ENCODE measurements at places on chromosomes 2 and 18. TPM values are rescaled to one million over a fixed set of nuclear protein-coding genes. Genes with fewer than 3 reads are reported as not detected.

- DNase-seq = no peak
Observed at GRCh38 chr2:45072064-45072861, 63.0 kb upstream of the SIX2 start.

DNA sequence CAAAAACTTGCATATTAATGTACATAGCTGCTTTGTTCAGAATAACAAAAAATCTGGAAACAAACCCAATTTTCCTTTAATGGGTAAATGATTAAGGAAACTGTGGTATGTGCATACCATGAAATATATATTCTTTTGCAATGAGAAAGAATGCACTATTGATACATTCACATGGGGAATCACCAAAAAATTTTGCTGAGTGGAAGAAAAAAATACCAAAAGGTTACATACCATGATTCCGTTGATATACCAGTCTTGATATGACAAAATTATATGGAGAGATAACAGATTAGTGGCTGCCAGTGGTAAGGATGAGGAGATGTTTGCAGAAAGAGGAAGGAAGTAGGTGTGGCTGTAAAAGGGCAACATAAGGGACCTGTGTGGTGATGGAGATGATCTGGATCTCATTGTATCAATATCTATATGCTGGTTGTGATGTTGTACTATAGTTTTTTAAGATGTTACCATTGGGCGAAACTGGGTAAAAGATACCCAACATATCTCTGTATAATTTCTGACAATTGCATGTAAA is 54.6 kb upstream of the BCL2L11 start:
- DNase-seq = no peak

The CNGA3 gene
- total RNA-seq = not detected

The SCN3A gene
- not detected for total RNA-seq

DNA sequence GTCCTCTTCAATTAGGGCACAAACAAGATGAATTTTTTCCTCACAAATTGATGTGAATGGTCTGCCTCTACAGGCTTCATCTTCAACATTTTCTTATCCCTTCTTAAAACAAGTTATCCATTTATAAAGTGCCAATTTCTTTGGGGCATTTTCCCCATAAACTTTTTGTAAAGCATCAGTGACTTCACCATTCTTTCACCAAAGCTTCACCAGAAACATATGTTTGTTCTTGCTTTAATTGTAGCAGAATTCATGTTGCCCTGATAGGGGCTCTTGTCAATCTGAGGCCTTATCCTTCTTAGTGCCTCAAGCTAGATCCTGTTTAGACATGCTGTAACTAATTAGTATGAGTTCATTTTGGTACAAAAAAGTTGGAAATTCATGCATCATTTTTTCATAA is 226.2 kb downstream of the TNS1 start:
- no peak for DNase-seq

GRCh38 chr2:68863996-68864395 is 7.2 kb downstream of the BMP10 start:
- no peak for DNase-seq

The RAB11FIP5 gene
- total RNA-seq = 39.8 TPM

DNA sequence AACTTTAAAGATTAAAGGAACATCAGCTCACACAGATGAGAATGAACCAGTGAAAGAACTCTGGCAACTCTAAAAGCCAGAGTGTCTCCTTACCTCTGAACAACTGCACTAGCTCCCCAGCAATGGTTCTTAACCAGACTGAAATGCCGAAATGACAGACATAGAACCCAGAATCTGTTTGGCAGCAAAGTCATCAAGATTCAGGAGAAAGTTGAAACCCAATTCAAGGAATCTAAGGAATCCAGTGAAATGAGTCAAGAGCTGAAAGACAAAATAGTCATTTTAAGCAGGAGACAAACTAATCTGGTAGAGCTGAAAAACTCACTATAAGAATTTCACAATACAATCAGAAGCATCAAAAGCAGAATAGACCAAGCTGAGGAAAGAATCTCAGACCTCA is 72.0 kb downstream of the STRADB start:
- DNase-seq = no peak

DNA sequence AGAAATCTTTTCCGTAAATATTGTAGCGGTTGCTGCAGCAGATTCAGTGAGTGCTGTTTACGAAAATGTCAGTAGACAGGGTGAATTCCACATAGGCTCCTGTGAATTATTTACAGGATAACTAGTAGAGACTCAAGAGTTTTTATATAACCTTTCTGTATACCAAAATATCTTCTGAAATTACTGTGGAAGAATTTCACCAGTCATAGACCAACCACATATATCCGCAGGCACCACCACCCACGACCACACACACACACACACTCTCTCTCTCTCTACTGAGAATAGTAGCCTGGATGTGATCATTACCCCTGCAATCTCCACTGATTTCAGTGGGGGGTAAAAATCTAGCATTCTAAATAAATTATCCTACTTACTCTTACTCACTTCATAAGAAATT is 341.8 kb downstream of the RBM43 start:
- DNase-seq = no peak

DNA sequence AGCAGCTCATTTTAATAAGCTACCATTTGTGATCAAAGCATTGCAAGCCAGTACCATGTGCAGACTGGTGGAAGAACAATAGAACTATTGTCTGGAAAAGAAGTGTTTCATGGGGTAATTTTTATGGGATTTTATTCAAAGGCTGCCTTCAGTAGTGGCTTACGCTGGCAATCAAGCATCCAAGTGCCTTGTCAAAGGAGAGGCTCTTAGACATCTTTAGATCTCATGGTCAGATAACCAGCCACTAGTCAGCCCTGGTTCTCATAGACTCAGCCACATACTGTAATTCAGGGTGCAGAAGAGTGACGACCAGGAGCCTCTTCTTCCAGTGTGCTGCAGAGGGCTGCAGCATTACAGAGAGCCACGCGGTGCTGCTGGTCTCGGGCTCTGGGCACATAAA is 98.5 kb upstream of the NOSTRIN start:
- DNase-seq = no peak

- no peak for DNase-seq
Observed at GRCh38 chr18:46406539-46406932, 250.5 kb downstream of the LOXHD1 start.

- DNase-seq = no peak
Observed at GRCh38 chr2:240443891-240444301, 8.4 kb downstream of the GPC1 start.

The TYMS gene
- total RNA-seq = 49.5 TPM

GRCh38 chr18:45136381-45137086 is 455.8 kb downstream of the SETBP1 start:
- DNase-seq = no peak

DNA sequence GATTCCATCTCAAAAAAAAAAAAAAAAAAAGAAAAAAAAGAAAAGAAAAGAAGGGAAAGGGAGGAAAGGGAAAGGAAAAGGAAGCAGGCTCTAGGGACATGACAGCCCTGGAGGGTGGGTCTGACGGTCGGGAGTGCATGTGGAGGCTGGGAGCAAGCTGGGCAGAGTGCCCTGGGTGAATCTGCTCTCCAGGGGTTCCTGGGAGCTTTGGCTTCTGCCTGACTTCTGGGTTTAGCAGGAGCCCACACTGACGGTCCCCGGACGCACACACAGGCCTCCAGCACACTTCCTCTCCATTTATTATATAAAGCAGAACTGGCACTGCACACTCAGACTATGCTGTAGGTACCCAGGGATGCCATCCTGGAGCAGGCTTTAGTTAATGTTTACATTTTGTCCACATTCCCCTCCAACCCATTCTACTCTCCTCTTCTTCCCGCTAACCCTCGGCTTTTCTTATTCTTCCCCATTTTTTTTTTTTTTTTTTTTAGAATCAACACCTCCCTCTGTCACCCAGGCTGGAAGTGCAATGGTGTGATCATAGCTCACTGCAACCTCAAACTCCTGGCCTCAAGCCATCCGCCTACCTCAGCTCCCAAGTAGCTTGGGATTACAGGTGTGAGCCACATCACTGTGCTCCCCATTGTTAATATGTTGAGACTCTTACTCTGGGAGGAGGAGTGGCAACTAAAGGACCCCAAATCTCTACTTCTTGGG is 151.1 kb upstream of the SLC1A4 start:
- DNase-seq = no peak

The SH3RF3 gene
- total RNA-seq = 58.8 TPM

DNA sequence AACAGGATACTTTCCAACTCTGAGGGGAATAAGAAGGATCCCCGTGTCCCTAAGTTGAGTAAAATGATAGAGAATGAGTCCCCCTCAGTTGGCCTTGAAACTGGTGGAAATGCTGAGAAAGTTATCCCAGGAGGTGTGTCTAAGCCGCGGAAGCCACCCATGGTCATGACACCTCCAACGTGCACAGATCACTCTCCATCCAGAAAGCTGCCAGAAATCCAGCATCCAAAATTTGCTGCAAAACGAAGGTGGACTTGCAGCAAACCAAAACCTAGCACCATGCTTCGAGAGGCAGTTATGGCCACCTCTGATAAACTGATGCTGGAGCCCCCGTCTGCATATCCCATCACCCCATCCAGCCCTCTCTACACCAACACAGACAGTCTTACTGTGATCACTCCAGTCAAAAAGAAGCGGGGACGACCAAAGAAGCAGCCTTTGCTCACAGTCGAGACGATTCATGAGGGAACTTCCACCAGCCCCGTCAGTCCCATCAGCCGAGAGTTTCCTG is 270.1 kb downstream of the SETBP1 start:
- no peak for DNase-seq

GRCh38 chr2:222835143-222835822 is 25.6 kb upstream of the ACSL3 start:
- no peak for DNase-seq

The ARHGEF4 gene
- 6.3 TPM for total RNA-seq

DNA sequence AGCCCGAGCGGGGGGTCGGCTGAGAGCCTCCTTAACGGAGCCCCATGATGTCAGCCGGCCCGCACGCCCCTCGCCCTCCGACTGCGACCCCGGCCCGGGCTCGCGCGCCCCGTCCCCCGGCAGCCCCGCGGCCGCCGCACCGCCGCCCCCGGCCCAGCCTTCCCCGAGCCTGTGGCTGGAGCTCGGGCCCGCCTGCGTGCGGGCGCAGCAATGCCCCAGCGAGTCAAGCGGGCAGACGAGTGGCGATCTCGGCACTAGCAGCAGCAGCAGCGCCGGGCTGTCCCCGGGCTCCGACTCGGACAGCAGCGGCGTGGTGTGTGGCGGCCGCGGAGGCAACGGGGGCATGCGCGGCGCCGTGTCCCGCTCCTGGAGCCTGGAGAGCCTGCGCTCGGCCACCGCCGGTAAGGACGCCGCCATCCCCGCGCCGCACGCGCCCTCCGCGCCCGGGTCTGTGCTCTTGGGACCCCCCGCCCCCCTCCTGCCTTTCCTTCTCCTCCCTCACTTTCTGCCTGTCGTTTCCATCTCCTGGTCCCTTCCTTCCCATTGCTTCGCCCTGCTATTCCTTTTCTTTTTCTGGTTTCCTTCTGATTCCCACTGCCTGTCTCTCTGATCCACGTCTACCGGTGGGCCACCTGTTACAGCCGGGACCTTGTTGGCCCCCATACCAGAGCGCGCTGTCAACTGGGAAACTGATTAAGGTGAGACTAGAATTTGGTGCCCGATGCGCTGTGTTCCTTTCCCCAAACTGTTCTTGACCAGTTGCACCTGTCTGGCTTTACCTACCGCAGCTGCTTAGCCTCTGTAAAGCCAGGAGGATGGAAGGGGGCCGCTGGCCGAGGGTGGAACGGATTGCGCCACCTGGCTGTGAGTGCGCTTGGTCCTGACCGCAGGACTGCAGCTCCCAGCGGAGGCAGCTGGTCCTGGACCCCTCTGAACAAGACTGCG is 127.4 kb downstream of the ARHGEF4 start:
- no peak for DNase-seq

The FHOD3 gene
- 9.9 TPM for total RNA-seq

DNA sequence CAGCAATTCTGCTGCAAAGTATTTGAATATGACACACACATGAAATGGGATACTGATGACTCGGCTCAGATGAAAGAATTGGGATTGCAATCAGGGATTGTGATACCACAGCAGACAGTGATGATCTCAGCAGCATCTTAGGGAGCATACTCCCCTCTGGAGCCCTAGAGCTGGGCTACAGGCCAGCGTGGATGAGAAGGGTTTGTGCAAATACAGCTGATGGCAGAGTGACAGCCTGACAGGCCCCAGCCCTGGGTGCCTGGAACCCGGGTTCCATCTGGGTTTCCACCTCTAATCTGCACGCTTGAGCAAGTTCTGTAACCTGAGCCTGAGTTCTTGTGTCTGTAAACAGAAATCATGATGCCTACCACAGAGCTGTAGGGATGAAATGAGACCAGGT is 418.0 kb downstream of the LRATD1 start:
- no peak for DNase-seq

The ZAP70 gene
- 0.41 TPM for total RNA-seq

The KCNIP3 gene
- 3.1 TPM for total RNA-seq

DNA sequence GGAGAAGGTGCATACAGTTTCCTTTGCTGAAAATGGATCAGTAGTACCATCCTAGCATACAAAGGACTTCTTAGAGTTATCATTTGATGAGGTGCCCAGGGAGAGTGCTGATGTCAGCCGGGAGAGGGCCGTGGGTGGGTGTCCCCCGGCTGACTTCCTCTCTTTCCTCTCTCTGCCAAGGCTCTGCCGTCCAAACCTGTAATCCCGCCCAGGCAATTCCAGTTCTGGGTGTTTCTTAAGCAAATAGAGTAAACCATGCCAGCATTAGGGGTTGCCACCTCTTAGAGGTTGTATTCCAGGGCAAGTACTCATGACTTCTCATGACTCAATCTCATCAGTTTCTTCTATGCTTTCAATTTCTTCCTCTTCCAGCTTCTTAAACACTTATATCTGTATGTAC is 117.2 kb downstream of the GATA6 start:
- DNase-seq = no peak

The SLC16A14 gene
- 4.9 TPM for total RNA-seq

DNA sequence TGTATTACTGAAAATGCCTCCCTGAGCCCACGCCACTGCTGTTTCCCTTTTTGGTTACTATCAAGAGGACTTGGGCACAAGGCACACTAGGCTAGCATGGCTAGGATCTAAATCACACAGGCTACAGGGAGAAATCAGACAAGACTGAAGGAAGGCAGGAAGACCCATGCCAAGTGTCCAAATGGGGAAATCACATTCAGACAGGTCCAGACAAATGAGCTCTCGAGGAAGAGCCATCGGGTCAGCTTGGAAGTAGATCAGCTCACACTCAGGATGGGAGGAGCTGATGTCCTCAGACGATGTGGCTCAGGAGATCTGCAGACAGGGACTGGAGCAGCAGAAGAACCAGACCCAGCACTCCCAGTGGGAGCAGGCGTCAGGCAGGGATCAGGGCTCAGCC is 113.2 kb downstream of the COL6A3 start:
- DNase-seq = peak; percentile 36

The AQP12A gene
- total RNA-seq = not detected

GRCh38 chr2:11245322-11245721 is 90.1 kb downstream of the SLC66A3 start:
- DNase-seq = no peak

Measured in chondrocyte (in vitro differentiated cells).